Activated naive CD4-positive, alpha-beta T cell treated with anti-CD3 and anti-CD28 coated beads for 36 hours (primary cell): ENCODE measurements at places on chromosomes 11 and 22.

- DNase-seq: peak; percentile 24
Measured at GRCh38 chr11:95187723-95188122, 43.3 kb downstream of the SESN3 start.

- no peak for DNase-seq
Measured at GRCh38 chr11:107915229-107915628, 13.0 kb upstream of the RAB39A start.

DNA sequence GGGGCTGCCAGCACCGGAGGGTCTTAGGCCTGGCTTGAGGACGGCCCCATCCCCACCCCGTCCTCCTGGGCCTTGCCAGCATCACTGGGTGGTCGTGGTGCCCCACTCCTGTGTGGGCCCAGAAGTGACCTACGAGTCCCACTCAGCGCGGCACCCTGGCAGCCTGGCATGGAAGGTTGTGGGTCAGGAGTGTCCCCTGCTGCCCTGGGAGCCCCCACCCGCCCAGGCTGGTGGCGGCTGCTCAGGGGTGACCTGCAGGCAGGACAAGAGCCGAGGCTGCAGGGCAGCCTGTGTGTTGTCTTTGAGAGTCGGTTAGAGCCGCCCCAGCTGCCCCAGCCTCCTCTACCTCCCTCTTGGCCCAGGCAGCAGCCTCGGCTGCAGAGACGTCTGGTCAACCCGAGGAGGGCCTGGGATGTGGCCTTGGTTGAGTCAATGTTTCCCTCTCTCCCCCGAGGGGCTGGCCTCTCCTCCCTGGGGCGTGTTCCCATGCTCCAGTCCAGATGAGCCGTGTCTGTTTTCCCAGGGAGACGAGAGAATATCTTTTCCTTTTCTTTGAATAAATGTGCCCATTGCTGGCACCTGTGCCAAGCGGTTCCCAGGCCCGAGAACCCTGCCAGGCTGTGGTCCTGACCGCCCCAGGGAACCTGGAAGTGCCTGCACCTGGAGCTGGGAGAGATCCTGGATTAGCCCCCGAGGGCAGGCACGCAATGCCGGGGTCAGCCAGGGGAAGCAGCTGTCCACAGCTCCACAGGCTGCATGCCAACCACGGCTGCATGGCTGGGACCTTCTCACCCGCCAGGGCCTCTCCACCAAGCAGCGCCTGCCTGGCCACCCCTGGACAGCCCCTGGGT, 35.7 kb upstream of the MUC5AC start:
- DNase-seq: peak; percentile 2

GRCh38 chr11:117345039-117345438, 17.4 kb downstream of the CEP164 start:
- no peak for DNase-seq

DNA sequence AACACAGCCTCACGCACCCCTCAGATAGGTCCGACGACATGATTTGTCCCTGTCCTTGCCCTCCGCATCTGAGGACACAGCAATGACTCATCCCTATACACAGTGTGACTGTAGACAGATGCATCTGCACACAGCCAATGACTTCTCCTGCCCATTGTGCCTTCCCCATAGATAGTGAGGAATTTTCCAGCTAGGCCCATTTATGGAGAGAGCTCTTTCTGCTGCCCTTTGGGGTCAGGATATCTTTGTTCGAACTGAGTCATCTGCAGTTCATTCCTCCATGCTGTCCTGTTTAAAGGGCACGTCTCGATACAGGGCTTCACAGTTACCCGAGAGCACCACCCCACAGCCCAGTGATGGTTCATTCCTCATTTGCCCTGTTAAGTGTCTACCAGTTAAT, 96.7 kb downstream of the LARGE1 start:
- no peak for DNase-seq

GRCh38 chr11:75325713-75326438, 25.6 kb downstream of the ARRB1 start:
- DNase-seq: peak; percentile 86

DNA sequence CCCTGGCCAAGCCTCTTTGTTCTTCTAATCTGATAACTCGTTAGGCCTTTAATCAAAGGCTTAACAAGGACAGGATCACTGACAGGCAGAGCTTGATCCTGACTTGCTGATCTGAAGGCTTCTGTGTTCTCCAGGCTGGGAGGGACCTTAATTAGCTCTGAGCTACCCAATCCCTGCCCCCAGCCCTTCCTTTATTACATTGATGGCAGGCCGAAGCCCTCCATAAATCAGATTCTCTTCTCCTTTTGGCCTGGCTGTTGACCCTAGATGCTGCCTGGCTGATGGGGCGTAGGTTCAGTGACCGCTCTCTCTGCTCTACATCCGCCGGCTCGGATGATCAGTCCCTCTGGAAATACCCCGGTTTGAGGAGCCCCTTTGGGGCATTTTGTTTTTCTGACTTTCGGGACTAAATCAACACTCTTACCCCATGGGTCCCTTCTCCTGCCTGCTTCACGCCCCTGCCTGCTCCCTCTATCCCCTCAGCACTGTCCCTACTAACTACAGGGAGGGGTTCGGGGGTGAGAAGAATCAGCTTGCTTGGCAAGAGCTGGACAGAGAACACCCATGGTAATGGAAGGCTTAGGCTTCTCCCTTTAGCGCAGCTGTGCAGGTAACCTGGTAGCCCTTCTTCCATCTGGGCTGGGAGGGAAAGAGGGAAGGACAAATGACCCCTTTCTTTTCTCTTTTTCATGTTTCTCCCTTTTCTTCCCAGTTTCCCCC, 10.0 kb upstream of the RRM1 start:
- no peak for DNase-seq

- no peak for DNase-seq
Measured at GRCh38 chr11:65224930-65225278, 36.9 kb upstream of the POLA2 start.
